A172 (cell line): ENCODE measurements at places on chromosomes 4 and X.

GRCh38 chr4:78534286-78534955 lies 17.1 kb upstream of the ANXA3 start:
- peak; percentile 35 for DNase-seq

- DNase-seq = no peak
Observed at GRCh38 chr4:31366041-31366440, 645.9 kb downstream of the PCDH7 start.

DNA sequence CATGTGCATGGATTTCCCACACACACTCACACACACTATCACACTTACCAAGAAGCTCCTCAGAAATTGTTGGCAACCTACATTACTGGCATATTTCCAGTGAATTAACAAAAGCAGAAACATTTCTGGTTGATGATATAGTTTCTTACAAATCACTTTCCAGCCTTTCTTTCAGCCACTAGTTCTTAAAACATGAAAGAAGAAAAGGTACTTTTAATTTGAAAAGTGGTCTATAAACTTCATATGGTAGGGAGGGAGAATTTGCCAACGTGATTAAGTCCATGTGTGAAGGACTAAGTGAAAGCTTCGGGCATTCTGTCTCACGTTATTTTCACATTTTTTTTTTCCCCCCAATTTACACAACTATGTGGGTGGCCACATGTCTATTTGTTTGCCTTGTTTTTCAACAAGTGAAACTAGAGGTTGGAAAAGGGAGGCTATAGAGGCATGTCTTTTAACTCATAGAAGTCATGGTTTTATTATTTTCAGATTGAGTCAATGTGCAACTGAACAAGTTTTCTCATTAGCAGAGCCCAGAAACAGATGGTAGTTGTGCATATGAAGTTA lies 832.1 kb upstream of the INTU start:
- no peak for DNase-seq

DNA sequence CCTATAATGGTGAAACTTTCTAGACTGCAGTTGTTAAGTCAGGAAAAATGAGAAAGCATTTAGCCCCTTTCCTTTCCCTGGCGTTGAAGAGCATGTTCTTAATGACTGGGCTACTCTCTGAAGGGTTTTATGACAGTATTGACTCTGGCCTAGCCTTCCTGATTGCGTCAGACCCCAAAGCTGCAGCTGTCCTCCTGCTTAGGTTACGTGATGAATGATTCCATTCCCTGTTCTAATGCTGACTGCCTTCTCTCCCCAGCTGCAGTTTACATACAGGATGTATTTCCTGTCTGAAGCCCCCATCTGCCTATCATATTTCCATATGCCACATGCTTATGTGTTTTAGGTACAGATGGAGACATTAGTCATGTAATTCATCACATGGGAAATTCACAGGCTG lies 105.8 kb upstream of the EGFL6 start:
- peak; percentile 34 for DNase-seq

GRCh38 chr4:46720055-46720454 lies 189.0 kb downstream of the COX7B2 start:
- no peak for DNase-seq

- no peak for DNase-seq
Observed at GRCh38 chrX:107506596-107507031, 57.2 kb downstream of the FRMPD3 start.

DNA sequence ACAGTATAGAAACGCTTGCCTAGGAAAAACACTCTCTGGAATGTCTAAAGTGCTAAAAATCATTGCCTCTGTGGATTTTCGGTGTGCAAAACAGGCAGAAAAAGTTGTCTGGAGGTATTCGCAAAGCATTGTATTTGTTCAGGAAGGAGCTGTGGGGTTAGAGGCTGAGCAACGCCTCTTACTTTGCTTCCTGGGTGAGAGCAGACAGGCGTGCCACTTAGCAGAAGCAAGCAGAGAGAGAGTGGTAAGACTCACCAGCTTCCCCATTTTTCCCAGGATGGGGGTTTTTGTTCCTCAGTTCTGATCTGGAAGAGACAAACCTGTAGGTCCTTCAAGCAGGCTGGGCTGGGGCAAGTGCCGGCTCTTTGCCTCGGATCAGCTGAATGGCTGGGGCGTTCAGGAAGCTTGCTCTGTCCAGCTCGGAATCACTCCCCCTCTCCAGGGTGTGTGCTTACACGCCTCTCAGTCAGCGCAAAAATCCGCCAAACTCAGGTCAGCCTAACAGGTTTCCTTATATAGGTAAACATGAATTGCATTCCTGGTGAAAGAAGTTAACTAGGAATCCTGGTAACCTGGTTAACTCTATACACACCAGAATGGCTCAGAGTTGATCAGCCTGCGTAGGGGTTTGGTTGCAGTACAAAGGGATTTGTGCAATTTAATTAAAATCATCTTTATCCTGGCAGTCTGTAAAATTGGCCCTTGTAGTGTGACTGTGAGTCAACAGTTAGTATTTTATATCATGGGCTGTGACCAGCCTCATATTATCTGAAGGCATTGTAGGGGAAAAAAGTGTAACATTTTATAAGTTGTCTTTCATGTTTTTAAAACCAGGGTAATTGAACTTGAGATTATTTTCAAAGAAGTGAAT lies 213.1 kb upstream of the MID1 start:
- DNase-seq = no peak

DNA sequence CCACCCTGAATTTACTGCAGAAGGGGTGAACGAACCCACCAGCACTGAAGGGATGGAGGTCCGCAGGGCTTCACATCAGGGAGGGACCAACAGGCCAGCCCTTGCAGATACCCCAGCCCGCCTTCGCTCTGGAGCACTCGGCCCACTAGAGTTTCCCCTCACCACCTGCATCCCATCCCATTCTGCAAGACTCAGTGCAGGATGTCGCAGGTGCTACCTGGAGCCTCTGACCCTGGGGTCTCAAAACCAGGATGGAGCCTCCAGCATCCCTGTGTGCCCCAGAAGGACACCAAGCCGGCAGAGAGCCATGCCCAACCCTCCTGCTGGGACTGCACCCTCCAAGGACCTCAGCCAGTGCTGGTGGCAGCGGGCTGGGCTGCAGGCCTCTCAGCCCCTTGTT lies 57.6 kb upstream of the ADRA2C start:
- DNase-seq = no peak

- DNase-seq = no peak
Observed at GRCh38 chr4:10020871-10021652, at the start of gene SLC2A9. Gene SLC2A9 (minus strand): TSS chr4:10021497. CDS start chr4:10021429, 68 bp downstream.

GRCh38 chr4:16140879-16141249 lies 57.0 kb upstream of the PROM1 start:
- peak; percentile 92 for DNase-seq

- DNase-seq = no peak
Observed at GRCh38 chr4:121973816-121974215, 22.0 kb upstream of the TRPC3 start.

- DNase-seq = no peak
Observed at GRCh38 chr4:28822163-28822562, 1898.0 kb upstream of the PCDH7 start.

GRCh38 chrX:129777218-129778030 lies 2.3 kb upstream of the SASH3 start:
- DNase-seq = no peak

- DNase-seq = peak; percentile 90
Observed at GRCh38 chrX:77442728-77443127, 4.5 kb upstream of the FGF16 start.

DNA sequence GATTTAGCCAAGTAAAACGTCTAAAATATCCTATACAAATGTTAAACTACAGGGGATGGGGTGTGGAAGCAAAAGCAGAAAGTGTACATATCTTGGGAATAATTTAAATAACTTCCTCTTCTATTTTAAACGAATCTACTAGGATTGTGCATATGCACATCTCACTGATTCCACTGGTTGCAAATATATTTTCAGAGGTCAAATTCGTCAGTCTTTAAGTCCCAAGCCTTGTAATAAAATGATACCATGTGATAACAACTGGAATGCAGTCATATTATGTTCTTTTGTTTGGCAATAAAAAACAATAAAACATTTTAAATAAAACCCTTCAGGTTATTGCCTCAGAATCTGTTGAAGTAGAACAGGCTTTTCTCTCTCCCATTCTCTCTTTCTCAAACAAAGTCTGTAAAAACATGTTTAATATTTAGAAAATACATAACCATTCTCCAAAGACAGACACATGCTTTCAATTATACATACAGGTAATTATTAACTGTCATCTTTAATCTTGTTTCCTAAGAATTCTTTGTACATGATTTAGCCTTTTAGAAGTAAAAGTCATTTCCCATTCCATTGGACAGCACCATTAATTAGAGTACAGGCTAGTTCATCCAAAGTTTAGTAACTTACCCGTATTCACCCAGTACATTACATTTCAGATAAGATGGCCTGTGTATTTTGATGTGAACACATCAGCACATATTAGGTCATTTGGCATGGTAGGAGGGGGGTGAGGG lies 421.1 kb downstream of the PCDH7 start:
- no peak for DNase-seq

- DNase-seq = no peak
Observed at GRCh38 chr4:156765277-156765676, 206.3 kb downstream of the PDGFC start.

GRCh38 chrX:30521440-30522182 lies 56.0 kb downstream of the TASL start:
- DNase-seq = peak; percentile 64

DNA sequence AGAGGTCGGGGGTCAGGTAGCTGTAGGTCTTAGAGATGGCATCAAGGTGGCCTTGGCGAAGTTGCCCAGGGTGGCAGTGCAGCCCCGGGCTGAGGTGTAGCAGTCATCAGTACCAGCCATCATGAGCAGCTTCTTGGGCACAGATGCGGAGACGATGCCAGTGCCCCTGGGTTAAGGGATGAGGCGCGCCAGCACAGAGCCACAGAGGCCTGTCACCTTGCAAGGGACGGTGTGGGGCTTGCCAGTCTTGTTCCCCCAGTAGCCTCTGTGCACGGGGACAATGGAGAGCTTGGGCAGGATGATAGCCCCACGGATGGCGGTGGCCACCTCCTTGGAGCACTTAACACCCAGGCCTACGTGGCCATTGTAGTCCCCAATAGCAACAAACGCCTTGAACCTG lies 750.7 kb upstream of the PABPC4L start:
- DNase-seq = no peak

DNA sequence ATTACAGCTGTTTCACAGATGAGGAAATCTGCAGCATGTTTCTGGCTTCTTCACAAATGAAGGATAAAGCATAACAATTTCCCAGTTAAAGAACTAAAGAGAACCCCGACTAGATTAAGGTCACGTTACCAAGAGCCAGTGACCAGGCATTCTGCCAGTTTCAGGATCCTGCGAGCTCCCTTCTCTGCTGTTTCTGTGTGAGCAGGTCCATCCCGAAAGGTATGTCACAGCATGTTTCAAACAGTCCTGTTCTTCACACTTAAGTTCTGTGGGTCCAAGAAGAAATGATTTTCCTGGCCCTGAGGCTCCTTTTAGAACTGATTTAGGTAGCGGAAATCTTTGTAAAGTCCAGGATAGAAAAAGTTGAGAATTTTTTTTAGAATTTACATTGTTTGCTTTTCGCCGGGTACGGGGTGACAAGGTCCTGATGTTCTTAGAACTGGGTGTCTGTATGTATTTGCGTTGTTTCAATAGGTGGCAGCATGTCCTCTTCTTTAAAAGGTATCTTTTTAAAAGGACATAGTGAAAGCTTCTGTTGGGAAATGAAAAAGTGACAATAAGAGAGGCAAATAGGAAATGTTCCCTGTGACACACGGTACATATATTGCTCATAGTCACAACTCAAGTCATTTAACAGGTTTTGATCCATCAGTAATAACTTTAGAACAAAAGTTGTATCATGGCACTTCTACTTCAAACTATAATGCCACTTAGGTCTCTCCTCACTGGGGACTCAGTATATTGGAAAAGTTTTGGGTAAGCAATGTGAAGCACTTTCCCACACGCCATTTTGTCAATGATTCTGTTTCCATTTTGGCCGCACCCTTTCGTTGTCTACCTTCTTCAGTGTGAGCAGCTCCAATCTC lies 18.4 kb downstream of the IL21 start:
- peak; percentile 50 for DNase-seq

GRCh38 chr4:113979148-113979904 lies at the start of gene ARSJ:
Gene ARSJ (minus strand): TSS chr4:113979647. CDS start chr4:113978834, 813 bp downstream.
- DNase-seq = peak; percentile 65

DNA sequence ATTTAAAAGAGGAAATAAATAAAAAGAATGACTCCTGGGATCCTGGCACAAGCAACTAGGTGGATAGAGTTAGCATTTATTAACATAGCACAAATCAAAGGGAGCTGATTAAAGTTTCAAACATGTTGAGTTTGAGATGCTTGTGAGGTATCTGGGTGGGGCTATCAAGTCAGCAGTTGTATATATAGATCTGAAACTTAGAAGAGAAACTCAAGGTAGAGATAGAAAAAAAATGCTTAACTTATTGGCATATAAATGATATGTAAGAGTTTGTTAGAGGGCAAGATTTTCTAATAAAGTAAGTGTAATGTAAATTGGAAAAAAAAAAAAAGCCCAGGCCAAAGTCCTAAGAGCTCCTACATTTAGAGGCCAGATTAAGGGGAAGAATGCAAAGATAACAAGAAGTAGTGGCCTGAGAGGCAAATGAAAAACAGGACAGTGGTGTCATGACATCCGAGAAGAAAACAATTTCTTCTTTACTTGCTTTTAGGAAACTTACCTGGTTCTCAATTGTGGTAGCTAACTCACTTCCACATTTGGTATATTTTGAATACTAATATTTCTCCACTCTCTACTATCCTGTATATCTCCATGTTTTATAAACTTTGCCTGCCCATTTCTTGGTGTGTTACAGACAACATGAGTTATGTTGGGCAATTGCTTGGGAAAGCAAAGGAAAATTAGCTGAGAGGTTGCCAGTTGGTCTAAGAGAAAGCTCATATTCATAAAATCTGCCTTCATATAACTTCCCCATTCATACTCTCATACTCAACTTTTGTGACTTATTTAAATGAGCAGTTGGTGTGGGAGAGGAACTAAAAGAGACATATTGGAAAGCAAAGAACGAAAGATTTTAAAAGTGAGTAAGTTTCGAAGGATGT lies 169.2 kb downstream of the PARM1 start:
- no peak for DNase-seq

GRCh38 chrX:107654566-107654871 lies 26.2 kb downstream of the PRPS1 start:
- no peak for DNase-seq

DNA sequence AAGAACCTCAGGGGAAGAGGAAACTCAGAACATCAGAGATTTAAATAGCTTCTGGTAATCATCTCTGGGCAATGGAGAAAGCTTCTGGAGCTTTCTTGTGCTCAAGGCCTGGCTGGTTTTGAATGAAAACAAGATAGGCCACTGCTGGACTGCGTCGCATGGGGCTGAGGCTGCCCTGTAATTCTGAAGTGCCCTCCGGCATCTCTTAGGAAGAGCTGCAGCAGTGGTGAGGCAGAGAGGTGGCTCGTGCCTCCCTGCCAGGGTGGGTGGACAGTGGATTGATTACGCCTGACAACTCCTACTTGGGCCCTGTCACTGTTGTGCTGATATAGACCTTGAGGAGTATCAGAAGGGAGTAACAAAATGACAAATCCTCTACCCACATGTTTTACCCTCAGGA lies 279.7 kb downstream of the NR3C2 start:
- DNase-seq = no peak

DNA sequence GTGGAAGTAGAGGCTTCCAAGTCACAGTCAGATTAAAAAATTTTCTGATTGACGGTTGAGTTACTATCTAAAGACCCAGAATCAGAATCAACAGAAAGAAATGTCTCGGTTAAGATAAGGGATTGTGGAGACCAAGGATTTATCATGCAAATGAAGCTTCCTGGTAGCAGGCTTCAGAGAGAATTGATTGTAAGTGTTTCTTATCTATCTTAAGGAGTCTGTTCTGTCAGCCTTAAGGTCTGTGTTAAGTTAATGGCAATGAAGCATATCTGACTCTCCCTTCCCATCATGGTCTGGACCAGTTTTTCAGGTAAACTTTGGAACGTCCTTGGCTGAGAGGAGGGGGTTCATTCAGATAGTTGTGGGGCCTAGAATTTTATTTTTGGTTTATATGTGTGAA lies 780.2 kb downstream of the FAM133A start:
- no peak for DNase-seq
